ENCODE measurements at places on chromosomes 16 and 17. TPM values are rescaled to one million over a fixed set of nuclear protein-coding genes. Genes with fewer than 3 reads are reported as not detected.

Gene SPHK1
- total RNA-seq, result 1.6 TPM

Gene ABCA6
- total RNA-seq, result 0.19 TPM

Gene SKAP1
- total RNA-seq, result 144 TPM

Gene ALOX15
- not detected for total RNA-seq

Gene GPR139
- total RNA-seq, result not detected

Gene EVI2A
- 58.9 TPM for total RNA-seq

Gene CAPNS2
- not detected for total RNA-seq

Measured in activated CD4-positive, alpha-beta T cell treated with anti-CD3 and anti-CD28 coated beads, Interleukin-2, amount 10 ng/mL, durations not matched to agents 7 days and 5 days (primary cell).